ENCODE measurements at places on chromosomes 6 and 20.

DNA sequence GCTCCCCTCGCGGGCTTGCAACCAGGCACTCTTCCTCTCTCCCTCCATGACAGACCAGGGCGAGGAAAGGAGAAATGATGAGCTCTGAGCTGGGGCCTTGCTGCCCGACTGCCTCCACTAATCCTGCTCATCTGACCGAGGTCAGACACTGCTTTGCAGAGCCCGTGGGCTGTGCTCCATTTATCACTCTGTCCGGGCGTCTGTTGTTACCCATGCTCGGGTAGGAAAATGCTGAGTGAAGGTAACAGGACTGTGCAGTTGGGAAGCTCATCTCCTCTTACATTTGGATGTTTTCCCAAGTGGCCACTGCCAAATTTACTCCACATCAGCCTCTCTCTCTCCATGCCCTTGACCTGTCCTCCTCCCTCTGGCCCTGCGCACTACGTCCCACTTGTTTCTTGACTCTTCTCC is 14.6 kb downstream of the RPS6KA2 start:
- no peak for DNase-seq

- DNase-seq, result peak; percentile 41
Observed at GRCh38 chr6:136113736-136114173, 136.4 kb downstream of the MTFR2 start.

- DNase-seq, result no peak
Observed at GRCh38 chr6:133701633-133702331, 187.1 kb upstream of the TCF21 start.

DNA sequence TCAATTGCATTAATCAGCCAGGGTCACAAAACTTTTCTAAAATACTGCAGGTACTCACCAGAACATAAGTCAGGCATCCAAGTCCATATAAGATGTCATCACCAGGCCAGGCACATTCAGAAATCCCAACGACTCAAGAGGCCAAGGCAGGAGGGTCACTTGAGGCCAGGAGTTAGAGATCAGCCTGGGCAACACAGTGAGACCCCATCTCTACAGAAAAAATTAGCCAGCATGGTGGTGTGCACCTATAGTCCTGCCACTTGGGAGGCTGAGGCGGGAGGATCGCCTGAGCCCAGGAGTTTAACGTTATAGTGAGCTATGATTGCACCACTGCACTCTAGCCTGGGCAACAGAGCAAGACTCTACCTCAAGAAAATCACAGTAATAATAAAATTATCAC is 278.4 kb upstream of the PLN start:
- no peak for DNase-seq

- no peak for DNase-seq
Observed at GRCh38 chr6:161626132-161626676, 352.3 kb upstream of the AGPAT4 start.

- no peak for DNase-seq
Observed at GRCh38 chr20:46826343-46826984, 68.2 kb upstream of the EYA2 start.

DNA sequence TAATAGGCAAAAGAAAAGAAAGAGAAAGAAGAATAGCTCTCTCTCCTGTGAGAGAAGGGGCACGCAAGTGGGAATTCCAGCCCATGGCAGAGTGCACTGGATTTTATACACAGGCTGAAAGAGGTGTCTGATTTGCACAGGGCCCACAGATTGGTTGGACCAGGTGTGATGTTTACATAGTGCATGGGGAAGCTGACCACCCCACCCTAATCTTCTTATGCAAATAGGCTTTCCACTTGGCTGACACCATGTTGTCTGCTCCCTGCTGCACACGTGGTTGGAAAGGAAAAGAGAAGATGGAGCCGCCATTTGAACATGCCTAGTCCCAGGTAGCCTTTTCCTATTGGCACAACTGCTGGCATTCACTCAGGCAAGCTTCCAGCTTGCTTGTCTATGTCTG is 20.2 kb downstream of the MICA start:
- DNase-seq, result no peak

DNA sequence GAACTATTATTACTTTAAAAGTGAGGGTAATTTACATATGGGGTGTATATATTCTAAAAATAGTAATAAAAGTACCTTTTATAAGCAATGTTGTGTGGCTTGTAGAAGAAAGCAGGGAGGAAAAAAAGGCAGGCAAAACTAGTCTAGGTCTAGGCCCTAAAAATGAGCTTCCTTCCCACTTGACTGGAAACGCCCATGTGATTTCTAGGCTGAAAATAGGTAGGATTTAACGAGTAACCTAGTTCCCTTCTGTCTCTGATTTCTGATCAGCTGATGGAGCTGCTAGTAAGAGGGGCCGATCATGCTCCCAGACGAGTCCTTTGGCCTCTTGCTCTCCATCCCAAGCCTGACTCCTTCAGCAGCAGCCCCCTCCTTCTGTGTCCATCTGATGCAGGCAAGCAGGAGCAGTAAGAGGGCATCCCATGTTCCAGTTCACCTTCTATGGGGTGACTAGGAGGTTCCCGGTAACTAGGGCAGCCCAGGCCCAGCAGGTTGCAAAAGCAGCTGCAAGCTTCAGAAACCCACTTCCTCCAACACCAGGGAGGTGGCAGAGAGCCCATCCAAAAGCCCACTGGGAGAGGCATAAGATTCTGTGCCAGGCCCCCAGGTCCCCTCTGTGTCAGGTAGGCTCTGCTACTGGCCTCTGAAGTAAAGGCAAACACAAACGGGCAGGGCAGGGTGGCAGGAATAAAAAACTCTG is 24.4 kb downstream of the TBC1D20 start:
- no peak for DNase-seq

DNA sequence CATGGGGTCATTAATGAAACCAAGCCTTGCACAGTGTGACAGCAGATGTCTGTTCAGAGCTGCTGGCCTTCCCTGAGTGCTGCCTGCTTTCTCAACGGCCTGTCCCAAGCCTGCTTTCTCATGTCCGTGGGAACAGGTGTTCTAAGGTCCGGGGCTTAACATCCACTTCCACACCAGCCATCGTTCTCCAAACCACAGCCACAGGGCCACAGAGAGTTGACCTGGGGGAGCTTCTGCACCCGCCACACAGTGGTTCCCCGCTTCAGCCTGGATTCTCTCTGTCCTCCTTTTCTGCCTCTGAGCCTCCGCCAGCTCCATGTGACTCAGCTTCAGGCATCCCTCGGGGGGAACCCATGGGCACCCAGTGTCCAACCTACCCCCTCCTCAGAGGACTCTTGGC is 26.9 kb upstream of the PPP1R3G start:
- no peak for DNase-seq

DNA sequence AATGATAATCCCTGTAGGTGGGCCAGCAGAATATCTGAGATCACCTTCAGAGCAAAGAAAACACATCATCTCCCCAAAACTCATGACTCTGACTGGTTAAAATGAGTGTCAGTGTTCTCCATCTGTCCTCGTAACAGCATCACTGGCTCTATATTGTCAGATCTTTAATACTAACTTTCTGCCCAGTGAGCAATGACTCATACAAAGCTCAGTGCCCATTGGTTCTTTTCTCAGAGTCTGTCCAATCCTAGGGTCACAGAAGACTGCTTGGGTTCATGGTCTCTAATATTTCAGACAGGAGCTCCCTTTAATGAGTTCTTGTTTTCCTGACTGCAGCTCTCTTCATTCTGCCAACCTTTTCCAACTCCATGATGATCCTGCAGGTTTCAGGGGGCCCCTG is 36.4 kb downstream of the HLA-DPB1 start:
- no peak for DNase-seq

GRCh38 chr6:105269390-105269789 is 89.6 kb upstream of the POPDC3 start:
- no peak for DNase-seq

GRCh38 chr20:49267327-49267726 is 10.5 kb downstream of the ZNFX1 start:
- no peak for DNase-seq

DNA sequence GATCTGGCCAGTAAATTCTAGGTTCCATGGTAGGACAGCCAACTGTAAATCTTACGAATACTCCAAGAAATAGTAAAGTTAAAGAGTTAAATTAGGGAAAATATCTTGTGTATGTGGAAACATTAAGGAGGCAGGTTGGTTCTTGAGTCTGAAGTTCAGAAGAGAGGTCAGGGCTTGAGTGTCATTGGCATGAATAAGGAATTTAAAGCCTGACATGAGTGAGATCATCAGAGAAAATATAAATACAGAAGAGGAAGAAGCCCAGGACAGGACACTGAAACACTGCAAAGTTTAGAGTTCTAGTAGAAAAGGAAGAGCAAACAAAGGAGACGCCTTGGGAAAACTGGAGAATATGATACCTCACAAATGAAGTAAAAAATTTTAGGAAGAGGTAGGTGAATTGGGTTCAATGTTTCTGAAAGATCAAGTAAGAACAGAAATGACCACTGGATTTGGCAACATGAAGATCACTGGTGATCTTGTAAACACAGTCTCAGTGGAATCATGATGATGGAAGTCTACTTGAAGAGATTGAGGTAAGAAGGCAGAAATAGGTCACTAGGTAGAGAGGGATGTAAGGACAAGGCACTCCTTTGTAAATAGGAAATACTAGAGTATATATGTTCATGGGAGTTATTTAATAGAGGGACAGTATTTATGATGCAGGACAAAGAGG is 41.6 kb upstream of the SYNCRIP start:
- no peak for DNase-seq

GRCh38 chr20:9912858-9913434 is 74.1 kb upstream of the PAK5 start:
- no peak for DNase-seq

GRCh38 chr6:164379795-164380194 is 929.6 kb downstream of the C6orf118 start:
- no peak for DNase-seq

DNA sequence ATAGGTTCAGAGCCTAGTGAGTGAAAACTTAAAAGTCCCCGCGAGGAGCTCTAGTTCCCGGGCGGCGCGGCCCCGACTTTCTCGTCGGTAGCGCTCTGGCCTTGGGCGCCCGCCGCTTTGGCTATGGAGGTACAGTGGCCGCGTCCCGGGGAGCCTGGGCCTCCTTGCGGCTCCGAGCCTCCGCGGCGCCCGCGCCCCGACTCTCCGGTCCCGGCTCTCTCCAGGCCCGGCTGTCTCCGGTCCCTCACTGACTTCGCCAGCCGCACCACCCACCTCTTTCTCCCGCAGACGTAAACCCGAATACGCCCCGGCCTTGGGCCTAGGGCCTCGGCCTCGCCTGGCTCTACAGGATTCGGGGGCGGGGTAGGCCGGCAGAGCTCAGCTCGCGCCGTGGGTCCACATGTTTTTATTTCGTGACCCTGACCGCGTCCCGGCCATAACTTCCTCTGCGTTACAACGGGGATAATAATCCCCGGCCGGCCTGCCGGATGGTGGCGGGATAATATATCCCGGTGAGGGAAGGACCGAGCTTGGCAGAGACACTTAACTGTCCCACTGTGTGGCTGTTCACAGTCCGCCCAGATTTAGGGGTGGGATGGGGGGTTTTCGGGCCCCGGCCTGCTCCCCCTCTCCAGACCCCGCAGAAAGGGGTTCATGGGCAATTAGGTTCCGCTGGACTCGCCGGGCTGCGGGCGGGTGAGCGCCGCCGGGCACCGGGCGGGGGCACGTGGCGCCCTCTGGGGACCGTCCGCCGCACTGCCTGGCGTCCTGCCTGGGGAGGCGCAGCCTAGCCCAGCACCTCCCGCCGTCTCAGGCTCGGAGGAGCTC is 10.0 kb upstream of the TBX18 start:
- no peak for DNase-seq

DNA sequence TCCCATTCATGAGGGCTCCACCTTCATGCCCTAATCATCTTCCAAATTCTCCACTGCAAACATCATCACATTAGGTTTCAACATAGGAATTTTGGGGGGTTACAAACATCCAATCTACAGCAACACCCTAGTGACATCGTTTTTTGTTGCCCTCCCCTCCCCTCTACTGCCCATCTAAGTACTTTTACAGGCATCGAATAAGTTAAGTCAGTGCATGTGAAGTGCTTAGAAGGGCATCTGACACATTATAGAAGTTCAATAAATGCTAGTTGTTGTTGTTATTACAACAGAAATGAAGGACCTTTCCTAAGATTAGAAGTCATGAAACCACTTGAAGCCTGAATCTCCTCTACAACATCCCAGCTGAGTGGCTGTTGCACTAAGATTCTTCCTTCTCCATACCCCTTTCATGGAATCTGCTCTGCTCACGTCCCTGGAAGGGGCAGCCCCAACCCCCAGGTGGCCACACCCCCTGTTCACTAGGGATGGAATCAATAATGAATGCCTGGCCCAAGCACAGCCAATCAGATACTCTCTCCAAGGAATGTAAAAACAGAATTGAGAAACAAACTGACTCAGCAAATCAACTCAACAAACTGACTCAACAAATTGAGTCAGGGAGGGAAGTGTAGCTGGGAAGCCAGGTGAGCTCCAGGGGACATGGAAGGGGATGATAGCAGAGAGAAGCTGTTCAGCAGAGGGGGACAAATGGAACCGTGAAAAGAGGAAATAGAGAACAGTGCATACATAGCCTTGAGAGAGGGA is 3.9 kb upstream of the LRP11 start:
- no peak for DNase-seq

DNA sequence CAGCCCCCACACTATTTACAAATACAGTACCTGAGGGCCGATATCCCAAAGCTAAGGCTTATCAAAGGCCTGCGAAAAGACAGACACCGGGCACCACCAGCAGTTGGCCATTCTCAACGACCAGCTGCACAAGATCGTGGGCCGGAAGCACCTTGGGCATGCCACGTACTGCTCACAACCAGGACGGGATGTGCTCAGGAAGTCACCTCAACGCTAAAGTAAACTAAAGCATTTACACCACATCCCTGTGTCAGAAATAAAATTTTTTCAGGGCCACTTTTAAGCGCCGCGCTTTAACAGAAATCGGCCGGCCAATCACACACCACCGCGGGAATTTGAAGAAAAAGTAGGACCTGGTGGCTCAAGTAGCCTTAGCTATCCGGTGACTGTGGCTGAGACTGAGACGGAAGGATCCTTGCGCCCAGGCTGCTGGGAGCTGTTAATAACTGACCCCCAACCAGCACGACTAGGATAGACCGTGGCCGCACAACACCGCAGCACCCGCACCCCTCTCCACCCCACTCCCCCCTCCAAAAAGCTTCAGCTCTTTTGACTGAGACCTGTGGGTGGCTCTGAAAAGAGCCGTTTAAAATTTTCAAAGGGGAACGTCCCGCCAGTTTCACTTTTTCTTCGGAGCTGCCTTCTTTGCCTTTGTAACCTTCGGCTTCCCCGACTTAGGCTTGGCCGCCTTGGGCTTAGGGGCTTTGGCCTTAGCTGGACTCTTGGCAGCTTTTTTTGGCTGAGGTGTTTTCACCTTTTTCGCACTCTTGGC is 131.2 kb upstream of the BTN3A2 start:
- DNase-seq, result peak; percentile 72
